ENCODE measurements at places on chromosomes 13 and 19.

DNA sequence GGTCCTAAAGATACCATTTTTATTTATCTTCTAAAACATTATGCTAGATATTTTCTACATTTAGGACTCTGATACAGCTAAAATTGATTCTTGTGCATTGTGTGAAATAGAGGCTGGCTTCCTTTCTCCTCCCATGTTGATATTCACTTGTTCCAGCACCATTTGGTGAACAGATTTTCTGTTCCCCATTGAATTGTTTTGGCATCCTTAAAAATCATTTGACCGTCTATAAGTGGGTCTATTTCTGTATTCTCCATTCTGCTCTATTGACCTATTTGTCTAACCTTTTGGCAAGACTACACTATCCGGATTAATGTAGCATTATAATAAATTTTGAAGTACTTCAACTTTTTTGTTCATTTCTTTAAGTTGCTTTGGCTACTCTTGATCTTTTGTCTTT, 2689.2 kb downstream of the PCDH9 start:
- DNase-seq: no peak

DNA sequence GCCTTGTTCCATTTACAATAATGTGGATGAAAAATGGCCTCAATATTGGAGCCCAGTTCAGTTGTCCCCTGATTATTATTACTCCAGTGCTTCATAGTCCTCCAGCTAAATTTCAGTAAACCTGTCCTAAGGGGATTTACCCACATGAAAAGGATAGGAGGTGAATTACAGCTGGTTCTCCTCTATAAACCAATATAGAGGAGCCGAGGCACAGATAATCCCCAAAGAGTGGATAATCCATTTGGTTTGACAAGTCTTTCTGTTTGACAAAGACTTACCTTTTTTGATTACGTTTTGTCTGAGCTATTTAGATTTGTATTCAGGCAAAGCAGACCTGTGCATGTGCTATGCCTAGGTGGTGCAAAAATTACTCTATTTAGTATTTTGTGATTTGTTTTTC, 2.7 kb downstream of the CNMD start:
- peak; percentile 85 for DNase-seq

GRCh38 chr19:2039089-2039958, 11.7 kb downstream of the MKNK2 start:
- no peak for DNase-seq

DNA sequence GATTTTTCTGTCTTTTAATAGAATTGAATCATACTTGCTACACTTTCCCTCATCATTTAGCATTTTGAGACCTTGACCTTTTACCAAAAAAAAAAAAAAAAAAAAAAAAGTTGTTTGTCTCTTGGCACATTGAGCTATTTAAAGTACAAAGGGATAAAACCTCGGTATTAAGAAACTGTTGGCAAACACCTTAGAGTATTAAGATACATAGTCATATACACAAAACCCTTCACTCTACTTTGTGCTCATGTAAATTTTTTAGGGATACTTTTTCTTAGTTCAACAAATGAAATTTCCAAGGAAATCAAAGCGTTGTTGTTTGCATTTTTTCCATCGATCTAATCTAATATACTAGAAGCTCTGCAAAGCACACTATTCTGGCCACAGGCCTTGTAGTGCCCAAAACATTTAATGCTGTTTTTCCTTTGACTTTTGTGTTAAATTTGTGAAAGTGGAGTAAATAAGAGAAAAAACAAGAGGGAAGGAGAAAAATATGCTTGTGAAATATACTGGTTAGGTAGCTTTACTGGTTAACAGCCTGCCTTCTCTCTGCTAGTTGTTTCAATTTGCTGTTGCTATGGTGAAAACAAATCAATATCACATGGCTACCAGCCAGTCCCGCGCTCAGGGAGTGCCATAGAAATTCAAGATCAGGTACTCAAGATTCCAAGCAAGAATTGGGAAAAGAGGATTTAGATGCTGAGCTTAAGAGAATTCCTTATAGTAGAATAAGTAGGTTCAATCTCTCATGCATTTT, 2.6 kb downstream of the MBNL2 start:
- peak; percentile 19 for DNase-seq

GRCh38 chr19:54352041-54352440, 12.7 kb downstream of the LAIR1 start:
- no peak for DNase-seq

- no peak for DNase-seq
Observed at GRCh38 chr19:27828829-27829228, 1384.1 kb downstream of the UQCRFS1 start.

DNA sequence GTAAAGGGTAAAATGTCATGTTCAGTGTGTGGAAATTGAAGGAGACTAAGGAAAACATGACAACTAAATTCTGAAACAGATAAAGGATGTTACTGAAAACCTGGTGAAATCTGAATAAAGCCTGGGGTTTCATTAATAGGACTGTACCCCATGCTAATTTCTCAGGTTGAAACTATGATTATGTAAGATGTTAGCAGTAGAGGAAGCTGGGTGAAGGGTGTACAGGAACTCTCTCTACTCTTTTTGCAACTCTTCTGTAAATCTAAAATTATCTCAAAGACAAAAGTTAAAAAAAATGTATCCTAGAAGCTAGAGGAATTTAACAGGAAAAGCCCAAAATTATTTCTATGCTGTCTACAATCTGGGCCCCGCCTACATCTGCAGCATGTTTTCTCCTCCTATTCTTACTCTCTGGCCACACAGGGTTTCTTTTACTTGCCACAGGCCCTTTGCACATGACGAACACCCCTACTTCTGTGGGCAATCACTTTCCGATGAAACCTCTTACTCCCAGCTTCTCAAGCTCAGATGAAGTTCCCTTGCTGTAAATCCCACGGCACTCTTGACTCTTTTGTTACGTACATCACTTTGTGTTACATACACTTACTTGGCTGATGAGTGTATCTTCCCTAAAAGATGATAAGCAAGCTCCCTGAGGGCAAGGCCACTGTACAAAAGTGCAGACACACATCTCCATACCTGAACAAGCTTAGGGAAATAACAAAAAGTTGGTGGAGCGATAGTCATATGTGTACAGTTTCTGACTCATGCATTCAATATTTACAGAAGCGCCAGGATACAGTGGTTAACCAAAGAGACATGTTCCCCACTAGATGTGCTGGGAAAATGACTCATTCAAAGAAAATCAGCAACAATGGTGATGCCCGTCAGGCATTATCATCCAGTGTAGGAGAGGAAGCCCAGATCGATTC, 32.6 kb downstream of the RUBCNL start:
- DNase-seq: no peak

DNA sequence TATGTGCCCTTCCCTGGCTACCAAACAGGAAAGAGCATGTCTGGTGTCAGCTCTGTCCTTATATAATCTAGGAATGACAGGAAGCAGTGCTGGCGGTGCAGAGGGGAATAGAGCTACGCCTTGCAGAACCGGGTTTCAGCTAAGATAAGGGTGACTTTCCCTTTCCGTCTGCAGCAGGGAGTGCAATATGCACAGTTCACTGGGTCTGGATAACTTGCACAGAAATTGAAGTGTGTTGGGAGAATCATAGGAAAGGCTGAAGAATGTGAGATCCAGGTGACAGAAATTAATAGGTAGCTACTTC, 90.0 kb upstream of the TSHZ3 start:
- DNase-seq: no peak

- DNase-seq: no peak
Observed at GRCh38 chr19:38719761-38720558, 24.3 kb downstream of the CAPN12 start.

GRCh38 chr13:99078017-99078771, 100.3 kb upstream of the DOCK9 start:
- DNase-seq: no peak

GRCh38 chr19:55197528-55197927, 11.8 kb downstream of the PTPRH start:
- no peak for DNase-seq

- DNase-seq: no peak
Observed at GRCh38 chr13:76894401-76895110, 8.4 kb upstream of the KCTD12 start.

DNA sequence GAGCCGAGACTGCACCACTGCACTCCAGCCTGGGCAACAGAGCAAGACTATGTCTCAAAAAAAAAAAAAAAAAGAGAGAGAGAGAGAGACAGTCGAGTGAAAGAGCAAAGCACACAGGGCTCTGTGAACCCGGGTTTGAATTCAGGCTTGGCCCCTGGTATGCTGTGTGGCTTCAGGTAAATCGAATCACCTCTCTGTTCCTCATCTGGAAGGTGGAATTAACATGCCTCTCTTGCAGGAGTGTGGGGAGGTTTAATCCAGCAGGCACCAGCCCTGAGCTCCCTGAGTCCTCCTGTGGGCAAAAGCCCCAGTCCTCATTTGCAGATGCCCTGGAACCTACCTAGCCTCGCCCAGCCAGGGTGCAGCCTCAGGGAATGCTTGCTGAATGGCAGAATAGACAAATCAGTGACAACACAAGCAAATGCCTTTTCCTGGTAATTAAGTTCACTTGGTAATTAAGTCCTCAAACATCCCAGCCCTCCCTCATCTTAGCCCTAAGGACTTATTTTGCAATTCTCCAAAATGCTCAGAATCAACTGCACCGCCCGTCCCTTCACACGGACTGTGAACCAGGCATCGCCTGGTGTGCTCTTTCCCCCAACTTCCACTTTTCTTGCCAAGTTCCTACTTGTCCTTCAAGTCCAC, 4.6 kb upstream of the ZNRF4 start:
- DNase-seq: no peak

GRCh38 chr19:52170863-52171320, 529 bp downstream of the ZNF836 start:
- DNase-seq: no peak

GRCh38 chr19:6065685-6066374, 44.5 kb downstream of the RFX2 start:
- DNase-seq: no peak

- DNase-seq: no peak
Observed at GRCh38 chr13:30404207-30404606, 18.1 kb upstream of the UBE2L5 start.

DNA sequence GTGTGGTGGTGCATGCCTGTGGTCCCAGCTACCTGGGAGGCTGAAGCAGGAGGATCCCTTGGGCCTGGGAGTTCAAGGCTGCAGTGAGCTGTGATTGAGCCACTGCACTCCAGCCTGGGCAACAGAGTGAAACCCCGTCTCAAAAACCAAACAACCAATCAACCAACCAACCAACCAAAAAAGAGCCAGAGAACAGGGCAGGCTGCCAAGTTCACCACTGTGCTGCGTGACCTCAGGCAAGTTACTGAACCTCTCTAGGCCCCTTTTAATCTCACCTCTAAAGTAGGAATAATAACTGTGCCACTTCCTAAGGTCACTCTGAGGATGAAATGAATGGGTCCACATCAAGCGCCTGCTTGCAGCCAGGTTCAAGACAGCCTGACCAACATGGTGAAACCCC, 16.9 kb downstream of the TJP3 start:
- no peak for DNase-seq

DNA sequence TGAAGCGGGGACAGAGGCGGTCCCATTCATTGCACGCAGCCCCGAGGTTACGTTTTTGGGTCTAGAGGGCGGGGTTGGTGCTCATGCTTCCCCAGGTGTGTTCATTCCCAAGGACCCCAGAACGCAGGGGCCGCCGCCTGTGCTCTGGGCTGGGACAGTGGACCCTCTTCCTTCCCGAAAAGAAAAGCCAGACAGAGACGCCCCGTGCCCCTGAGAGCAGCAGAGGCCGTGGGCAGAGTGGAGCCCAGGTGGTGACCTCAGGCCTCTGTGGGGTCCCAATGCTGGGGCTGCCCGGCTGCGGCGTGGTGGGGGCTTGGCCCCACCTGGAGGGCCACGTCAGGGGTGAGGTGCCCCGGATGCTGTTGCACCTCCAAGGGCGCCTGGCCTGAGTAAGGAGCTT, 15.4 kb downstream of the SGTA start:
- DNase-seq: no peak

- no peak for DNase-seq
Observed at GRCh38 chr13:70448820-70449219, 340.6 kb upstream of the KLHL1 start.

DNA sequence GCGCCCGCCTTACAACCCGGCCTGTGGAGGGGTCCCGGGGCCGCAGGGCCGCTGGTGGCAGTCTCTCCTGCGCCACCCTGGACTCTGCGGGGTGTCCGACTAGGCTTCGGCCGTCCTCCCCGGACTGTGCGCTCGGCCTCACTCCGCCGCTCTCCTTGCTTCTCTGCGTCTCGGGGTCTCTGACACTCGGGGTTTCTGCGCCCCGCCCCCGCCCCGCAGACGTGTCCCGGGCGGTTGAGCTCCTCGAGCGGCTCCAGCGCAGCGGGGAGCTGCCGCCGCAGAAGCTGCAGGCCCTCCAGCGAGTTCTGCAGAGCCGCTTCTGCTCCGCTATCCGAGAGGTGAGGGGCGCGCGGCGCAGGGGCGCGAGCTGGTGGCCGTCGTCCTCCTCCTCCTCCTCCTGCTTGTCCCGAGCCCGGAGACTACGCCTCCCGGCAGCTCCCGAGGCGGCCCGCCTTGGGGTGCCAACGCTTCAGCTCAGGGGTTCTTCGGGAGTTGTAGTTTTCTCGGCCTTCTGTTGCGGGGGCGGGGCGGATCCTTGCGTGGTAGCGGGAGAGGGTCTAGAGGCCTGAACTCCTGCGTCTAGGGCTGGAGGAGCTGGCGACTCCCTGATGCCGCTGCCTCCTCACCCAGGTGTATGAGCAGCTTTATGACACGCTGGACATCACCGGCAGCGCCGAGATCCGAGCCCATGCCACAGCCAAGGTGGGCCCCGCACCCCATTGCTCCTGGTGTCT, 627 bp downstream of the LIN7B start:
- peak; percentile 10 for DNase-seq

GRCh38 chr19:1154731-1155351, 19.2 kb downstream of the SBNO2 start:
- no peak for DNase-seq

- DNase-seq: no peak
Observed at GRCh38 chr13:24103782-24104372, 56.6 kb upstream of the SPATA13 start.

- DNase-seq: no peak
Observed at GRCh38 chr13:39888865-39889810, 233.7 kb downstream of the COG6 start.

DNA sequence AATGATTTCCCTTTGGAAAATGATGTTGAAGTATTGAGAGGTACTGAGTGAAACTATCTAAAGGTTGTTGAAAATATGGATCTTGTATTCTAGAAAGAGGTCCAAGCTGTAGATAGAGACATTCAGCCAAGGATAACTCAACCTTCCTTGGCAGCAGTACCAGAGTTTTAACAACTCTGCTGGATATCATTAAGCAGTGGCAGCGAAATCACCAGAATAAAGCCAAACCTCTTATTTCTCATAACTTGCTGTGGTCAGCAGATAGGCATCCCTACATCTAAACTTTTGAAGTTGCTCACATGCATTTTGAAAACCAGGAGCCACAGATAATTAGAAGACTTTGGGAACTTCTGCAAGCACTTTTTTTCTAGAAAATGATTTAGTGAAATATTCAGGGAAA, 559.8 kb downstream of the IRS2 start:
- DNase-seq: no peak

DNA sequence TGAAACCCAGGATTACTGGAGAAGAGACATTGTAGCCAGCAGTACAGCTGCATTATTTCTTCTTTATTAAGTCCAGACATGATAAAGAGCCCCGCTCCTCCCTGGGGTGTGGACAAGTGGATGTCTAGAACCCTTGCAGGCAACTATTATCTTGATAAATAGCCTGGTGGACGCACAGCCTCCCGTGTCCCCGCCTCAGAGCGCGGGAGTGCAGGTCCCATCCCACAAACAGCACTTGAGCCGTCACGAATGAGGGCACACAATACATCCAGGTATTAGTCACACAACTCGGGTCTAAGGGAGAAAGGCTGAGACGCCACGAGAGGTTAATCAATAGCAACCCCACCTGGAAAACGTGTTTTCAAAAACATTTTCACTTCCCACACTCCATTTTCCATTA, 213.2 kb upstream of the SOX1 start:
- DNase-seq: no peak

Data from NCI-H524 treated with DMSO at 0.1 percent for 48 hours (cell line).